ENCODE measurements at places on chromosomes 3 and 15.

DNA sequence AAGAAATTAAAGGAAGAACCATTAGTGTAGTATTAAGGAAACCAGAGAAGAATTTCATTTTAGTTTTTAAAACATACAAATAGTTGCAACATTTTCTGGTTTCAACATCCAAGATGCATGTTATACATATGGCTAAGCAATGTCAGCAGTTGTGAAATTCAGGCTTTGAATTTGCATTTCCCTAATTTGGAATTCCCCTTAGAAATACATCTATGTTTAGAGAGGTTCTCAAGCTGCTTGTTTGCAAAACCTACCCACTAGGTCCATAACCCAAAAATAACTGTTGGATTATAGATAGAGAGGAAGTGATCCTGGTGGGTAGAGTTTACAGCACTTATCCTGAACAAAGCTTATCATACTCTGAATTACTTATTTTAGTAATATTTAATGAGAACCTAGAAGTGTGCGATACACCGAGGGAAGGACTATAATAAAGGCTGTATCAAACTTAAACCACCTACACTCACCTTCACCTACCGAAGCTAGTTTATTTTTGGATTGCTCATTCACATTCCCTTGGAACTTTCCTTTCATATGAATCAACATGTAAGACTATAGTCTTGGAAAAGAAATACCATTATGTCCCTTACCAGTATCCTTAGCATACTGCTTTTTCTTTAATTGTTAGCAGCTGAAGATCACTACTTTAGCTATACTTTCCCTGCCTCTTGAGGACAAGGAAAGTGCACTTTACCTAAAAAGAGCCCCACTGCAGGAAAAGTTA lies 60.6 kb downstream of the CHAC1 start:
- no peak for DNase-seq

- no peak for DNase-seq
Measured at GRCh38 chr15:41520636-41521035, 7.0 kb upstream of the LTK start.

GRCh38 chr15:80948651-80949292 lies 40.8 kb downstream of the MESD start:
- no peak for DNase-seq

GRCh38 chr3:144622845-144623244 lies 651.2 kb downstream of the DIPK2A start:
- no peak for DNase-seq

GRCh38 chr3:4228295-4228694 lies 74.9 kb upstream of the SETMAR start:
- no peak for DNase-seq

GRCh38 chr3:963755-964154 lies 129.1 kb upstream of the CNTN6 start:
- DNase-seq, result no peak

GRCh38 chr3:146501752-146502151 lies 32.4 kb upstream of the PLSCR2 start:
- DNase-seq, result no peak

GRCh38 chr3:171396048-171396447 lies 64.2 kb downstream of the TNIK start:
- no peak for DNase-seq

GRCh38 chr3:129688271-129688895 lies 81.9 kb upstream of the PLXND1 start:
- DNase-seq, result no peak

DNA sequence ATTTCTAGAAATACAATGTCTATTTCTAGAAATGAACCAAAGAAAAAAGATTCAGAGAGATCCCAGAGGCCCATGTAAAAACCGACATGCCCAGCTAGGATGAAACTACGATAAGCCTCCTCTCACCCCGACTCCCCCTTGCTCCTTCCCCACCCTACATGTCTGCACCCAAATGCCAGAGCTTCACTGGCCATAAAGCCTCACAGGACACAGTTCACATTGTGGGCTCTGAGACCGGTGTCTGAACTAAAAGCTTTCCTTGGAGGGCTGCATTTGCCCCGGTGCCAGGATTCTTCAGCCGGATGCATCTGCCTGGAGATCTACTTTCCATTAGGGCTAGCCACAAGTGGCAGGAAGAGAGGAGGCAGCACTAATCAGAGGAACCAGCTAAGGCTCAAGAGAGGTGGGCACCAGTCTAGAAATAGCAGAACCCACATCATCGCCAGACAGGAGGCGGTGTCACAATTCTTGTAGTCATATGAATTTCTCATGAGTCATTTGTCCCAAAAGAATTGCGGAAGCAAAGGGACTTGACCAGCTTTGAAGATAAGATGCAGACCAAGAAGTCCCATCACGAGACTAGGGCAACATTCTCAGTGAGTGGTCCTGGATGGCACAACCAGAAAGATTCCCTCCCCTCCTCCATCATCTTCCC lies 353.6 kb downstream of the NTRK3 start:
- DNase-seq, result no peak

GRCh38 chr3:5165698-5166097 lies 21.8 kb upstream of the EDEM1 start:
- no peak for DNase-seq

DNA sequence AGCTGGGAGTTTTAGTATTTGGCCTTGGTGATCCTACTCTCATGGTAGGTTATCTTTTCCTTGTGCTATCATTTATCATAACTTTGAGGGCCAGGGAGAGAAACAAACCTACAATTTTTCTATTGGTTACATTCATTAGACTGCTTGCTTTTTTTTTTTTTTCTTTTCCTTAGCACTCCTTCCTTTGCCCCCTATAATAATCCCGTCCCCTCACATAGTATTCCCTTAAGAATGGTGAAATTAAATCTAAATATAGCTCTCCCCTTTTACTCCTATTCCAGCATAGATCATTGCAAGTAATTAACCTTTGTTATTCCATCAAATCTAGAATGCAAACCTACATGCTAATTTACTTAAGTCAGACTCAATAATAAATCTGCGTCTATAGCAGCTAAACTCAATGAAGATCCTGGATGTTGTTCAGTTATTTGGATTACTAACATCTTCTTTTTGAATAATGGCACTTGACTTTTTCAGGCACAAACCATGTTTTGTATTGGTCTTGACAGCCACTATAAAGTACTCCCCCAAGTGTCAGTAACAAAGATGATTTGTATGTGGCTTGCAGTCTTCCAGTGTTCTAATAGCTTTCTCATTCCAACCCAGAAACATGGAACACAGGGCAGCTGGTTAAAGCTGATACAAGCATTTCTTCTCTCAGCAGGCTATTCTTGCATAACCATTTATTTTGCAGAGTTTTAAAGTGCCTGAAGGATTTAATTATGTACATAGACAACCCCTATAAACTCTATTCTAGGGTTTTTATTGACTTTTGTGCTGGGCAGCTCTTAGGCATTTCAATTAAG lies 420.6 kb downstream of the MECOM start:
- DNase-seq, result no peak

DNA sequence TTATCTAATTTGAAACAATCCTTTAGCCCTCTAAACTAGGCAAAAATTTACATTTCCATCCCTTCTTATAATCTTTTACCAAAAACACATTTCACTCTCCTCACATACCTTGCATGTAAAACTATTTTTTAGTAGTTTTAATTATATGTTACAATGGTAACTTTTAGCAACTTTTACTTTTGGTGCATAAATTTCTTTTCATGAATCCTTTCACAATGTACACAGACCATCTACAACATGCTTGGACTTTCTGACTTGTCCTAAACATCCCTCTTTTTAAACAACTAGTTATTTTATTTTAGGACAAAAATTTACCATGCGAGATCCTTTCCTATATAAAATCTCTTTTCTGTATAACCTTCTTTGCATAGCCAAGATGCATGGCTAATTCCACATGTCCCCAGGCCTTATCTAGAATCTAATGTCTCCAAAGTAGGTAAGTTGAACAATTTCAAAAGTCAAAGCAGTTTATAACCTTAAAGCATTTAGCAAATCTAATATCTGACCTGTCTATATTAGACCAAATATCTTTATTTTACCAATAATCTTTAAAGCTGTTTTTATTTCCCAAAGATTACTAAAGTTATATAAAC lies 14.4 kb upstream of the ALDH1L1 start:
- DNase-seq, result no peak

DNA sequence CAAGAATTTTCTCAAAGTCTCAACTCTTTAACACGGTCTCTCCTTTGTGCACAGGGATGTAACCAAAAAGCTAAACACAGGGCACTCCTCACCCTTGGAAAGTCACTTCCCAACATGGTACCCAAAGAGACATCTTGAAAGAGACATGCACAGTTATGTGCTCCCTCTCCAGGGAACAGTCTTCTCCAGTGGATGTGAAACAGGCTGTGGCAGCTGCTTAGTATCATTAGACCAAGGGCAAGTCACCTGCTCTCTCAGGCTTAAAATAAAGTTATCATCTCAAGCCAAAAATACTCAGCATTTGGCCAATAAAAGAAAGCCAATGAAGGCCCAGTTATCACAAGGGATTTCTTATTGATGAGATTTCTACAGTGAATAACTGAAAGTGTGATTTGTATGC lies 128.3 kb downstream of the WDR76 start:
- no peak for DNase-seq

DNA sequence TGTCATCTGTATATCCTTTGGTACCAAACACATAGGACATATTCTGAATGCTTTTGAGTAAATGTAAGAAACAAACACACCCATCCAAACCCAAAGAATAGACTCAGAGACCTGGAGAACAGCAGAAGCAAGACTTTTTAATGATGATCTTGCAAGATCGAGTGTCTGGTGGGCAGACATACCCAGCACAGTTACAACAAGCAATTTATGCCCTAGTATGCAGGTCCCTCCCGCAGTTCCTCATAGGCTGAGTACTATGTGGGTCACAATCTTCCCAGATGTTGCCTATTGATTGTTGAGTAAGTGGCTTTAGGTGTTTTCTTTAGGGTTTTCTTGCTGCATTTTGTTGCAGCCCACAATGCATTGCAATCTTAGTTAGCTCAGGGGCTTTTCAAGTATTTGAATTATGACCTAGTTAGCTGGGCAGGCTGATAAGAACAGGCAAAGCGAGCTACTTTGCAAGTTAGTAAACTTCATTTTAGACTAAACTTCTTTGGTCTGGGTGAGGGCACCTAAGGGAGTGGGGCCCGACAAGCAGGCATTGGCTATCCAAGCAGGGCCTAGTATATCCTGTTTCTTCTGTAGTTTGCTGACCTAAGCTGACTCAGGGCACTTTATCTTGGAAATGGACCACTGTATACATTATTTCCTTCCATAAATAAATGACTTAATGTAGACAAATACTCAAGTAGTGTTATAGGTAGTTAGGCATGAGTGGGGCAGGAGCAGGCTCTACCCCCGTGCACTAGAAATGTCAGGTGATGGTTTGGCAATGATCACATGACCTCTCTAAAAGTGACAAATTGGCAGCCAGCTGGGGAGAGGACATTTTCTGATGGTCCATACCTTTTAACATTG lies 87.3 kb upstream of the LIPC start:
- DNase-seq, result no peak

GRCh38 chr3:125967156-125967555 lies 1.8 kb upstream of the ROPN1B start:
- DNase-seq, result no peak

- DNase-seq, result no peak
Measured at GRCh38 chr3:130537673-130538304, 20.8 kb downstream of the COL6A6 start.

- no peak for DNase-seq
Measured at GRCh38 chr15:77017761-77018720, 23.1 kb downstream of the PSTPIP1 start.

DNA sequence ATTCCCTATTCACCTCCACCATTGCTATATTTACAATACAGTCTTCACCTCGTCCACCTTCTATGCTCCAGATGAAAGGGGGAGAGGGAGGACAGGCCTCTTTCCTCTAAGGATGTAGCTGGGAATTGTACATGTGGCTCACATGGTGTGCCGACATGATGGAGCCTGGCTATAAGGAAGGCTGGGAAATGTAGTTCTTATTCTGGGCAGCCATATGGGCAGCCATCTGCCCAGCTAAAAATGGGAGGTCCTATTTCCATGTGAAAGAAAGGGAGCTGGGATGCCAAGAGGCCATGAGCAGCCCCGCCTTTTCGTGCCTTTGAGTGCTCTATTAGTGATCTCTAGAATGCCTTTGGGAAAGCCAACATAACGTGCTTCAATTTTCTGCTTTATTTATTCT lies 27.1 kb upstream of the MGLL start:
- no peak for DNase-seq

DNA sequence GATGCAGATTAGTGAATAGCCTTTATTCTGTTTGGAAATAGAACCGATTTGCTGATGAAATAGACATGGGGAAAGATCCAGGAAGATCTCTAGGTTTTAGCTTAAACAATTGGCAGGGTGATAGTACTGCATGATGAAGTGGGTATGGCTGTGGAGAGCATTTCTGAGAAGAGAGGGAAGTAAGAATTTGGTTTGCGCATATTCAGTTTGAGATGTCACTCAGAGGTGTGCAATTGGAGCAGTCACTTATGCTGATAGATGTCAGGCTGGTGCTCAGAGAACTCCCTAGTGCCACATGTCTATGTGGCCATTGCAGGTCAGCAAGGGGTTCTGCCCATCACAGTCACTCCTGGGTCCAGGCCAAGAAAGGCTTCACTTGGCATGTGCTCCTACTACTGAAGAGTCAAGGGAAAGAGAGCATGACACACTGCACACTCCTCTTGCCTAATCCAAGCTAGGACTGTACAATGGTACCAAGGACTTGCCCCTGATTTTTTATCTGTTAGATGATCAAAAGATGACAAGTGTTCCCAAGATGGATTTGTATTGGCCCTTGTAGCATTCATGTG lies 57.2 kb upstream of the ST8SIA2 start:
- no peak for DNase-seq

DNA sequence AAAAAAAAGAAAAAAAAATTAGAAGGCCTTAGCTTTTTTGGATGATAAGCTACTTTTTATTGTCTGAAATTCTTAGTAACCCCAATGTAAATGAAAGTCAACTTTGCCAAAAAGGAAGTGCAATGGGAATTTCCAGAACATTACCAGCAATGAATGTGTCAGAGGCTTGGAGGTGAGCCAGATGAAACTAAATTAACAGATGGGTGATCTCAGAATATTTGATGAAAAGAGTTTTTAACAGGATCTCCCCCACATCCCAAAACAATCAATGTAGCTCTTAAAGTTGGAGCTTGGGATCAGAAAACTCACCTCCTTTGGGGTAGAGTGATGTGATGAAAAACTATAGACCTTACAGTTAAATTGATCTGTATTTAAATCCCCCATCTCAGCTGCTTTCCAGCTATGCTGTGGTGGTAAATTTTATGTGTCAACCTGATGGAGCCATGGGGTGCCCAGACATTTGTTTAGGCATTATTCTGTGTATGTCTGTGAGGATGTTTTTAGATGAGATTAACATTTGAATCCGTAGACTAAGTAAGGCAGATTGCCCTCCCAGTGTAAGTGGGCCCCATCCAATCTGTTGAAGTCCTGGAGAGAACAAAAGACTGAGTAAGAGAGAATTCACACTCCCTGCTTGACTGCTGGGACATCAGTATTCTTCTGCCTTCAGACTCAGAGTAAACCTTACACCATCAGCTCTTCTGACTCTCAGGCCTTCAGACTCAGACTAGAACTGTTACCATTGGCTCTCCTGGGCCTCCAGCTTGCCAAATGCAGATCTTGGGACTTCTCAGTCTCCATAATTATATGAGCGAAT lies 84.3 kb upstream of the TNFSF10 start:
- DNase-seq, result no peak
